ENCODE measurements at places on chromosomes 5 and 9.

GRCh38 chr5:1527533-1528205, 3.9 kb upstream of the LPCAT1 start:
- no peak overlapping the region for H3K27ac ChIP-seq
- no peak for DNase-seq
- peaks cover 2% of the 10 kb centered on the region for H3K36me3 ChIP-seq
- no peak overlapping the region for H3K4me3 ChIP-seq
- peaks cover 31% of the 10 kb centered on the region for H3K27me3 ChIP-seq

DNA sequence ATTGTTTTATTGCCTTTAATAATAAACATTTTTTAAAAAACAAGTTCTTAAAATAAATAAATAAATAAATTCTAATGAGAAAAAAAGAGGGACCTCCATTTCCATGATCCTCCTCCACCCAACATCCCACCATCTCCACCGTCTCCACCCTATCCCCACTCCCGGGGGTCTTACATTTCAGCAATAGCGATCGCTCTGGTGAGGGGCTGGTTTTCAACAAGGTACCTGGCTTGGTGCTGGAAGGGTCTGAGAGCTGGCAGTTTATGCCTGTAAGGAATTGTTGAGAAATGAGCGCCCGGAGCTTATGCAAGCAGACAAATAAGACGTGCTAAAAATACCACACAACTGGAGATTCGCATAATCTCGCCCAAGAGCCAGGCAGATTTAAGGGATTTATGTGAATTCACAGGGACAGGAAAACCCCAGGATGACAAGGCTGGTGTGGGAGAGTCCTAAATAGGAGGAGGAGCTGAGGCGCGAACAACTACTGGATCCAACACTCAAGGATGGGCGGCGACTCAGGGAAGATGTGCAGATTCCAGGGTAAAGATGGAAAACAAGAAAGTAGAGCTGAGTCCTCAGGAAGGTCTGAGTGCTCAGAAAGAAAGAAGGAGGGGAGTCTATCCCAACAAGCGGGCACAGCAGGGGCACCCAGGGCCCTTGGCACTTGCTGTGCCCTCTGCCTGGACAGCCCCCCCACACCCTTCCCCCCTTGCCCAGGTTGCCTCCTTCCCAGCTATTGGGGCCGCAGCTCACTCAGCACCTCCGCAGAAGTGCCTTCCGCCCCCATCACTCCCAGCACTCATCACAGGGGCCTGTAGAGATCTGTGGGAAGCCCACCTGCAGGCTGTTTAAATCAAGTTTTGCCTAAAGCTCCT, 27.0 kb downstream of the TRIM14 start:
- no peak for DNase-seq
- peaks cover 62% of the 10 kb centered on the region for H3K36me3 ChIP-seq
- H3K4me1 ChIP-seq: peaks cover 25% of the 10 kb centered on the region
- no peak overlapping the region for H3K4me3 ChIP-seq
- peak overlapping the region; percentile 54 for H3K27ac ChIP-seq

- no peak for DNase-seq
- no peak overlapping the region for H3K27ac ChIP-seq
- peaks cover 12% of the 10 kb centered on the region for H3K27me3 ChIP-seq
- H3K4me3 ChIP-seq: no peak overlapping the region
Observed at GRCh38 chr5:535846-536698, 11.8 kb upstream of the SLC9A3 start.

GRCh38 chr5:65084795-65085515, 316.2 kb downstream of the CWC27 start:
- H3K4me1 ChIP-seq: no peaks in the 10 kb centered on the region
- peaks cover 5% of the 10 kb centered on the region for H3K27me3 ChIP-seq
- H3K36me3 ChIP-seq: no peaks in the 10 kb centered on the region
- no peak for DNase-seq
- H3K4me3 ChIP-seq: no peak overlapping the region

DNA sequence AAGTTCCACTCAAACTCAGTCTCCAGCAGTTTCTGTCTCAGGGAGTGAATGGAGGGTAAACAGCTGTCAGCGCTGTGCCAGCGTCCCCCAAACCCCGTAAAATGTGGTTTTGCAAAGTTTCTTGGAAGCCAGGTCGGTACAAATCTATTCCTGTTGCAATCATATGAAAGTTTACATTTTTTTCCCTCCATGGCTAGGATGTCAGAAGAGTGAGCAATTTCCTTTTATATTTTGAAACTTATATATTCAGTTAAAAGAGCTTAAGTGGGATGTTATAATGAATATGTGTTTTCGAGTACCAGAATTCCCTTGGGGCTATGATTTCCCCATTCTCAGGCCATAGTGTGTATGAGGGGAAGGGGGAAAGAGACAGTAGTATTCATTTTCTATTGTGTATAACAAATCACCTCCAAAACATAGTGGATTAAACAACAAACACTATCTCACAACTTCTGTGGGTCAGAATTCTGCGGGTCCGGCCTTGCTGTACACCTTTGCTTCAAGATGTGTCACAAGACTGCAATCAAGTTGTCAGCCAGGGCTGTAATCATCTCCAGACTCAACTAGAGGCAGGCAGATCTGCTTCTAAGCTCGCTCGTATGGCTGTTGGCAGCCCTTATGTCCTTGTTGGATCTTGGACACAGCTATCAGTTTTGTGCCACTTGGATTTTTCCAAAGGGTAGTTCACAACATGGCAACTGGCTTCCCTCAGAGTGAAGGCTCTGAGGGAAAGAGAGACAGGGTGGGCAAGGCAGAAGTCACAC, 107.4 kb downstream of the SNX18 start:
- peaks cover 9% of the 10 kb centered on the region for H3K4me1 ChIP-seq
- H3K36me3 ChIP-seq: no peaks in the 10 kb centered on the region
- no peak for DNase-seq

GRCh38 chr5:134131165-134131564, 16.7 kb downstream of the TCF7 start:
- peaks cover 58% of the 10 kb centered on the region for H3K36me3 ChIP-seq
- no peak for DNase-seq
- no peak overlapping the region for H3K4me3 ChIP-seq
- peaks cover 16% of the 10 kb centered on the region for H3K27me3 ChIP-seq

- no peak overlapping the region for H3K27ac ChIP-seq
- H3K4me1 ChIP-seq: no peaks in the 10 kb centered on the region
- no peak overlapping the region for H3K4me3 ChIP-seq
- peaks cover 8% of the 10 kb centered on the region for H3K27me3 ChIP-seq
Observed at GRCh38 chr5:75265731-75266130, 29.1 kb upstream of the ANKRD31 start.

GRCh38 chr5:69048230-69048629, 45.6 kb upstream of the SLC30A5 start:
- peaks cover 11% of the 10 kb centered on the region for H3K27me3 ChIP-seq
- DNase-seq: no peak
- H3K27ac ChIP-seq: no peak overlapping the region
- peaks cover 12% of the 10 kb centered on the region for H3K4me1 ChIP-seq

GRCh38 chr5:110338341-110339083, 388.0 kb downstream of the TMEM232 start:
- H3K27ac ChIP-seq: no peak overlapping the region
- H3K27me3 ChIP-seq: no peaks in the 10 kb centered on the region
- H3K36me3 ChIP-seq: no peaks in the 10 kb centered on the region
- no peaks in the 10 kb centered on the region for H3K4me1 ChIP-seq
- no peak overlapping the region for H3K4me3 ChIP-seq
- no peak for DNase-seq

DNA sequence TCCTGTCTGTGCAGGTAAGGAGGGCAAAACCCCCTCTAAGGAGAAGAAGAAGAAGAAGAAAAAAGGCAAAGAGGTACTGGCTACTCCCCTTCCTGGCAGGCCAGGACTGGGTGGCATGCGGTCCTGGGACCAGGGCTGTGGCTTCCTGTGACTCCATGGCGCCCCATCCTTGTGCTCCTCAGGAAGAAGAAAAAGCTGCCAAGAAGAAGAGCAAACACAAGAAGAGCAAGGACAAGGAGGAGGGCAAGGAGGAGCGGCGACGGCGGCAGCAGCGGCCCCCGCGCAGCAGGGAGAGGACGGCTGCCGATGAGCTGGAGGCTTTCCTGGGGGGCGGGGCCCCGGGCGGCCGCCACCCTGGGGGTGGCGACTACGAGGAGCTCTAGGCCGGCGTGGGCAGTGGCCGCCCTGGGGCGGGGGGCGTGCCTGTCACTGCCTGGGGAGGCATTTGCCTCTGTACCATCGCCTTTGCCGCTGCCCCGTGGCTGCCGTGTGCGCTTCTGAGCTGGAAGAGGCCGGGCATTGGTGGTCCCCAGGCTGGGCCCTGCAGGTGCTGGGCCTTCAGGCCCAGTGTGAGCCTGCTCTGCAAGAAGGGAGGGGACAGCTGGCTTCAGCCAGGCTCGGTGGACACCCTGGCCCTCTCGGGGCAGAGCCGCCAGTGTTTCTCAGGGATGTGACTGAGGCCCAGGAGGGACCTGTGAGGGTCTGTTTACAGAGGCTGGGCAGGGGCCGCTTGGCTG, 2.0 kb upstream of the AJM1 start:
- H3K36me3 ChIP-seq: peaks cover 11% of the 10 kb centered on the region
- no peak overlapping the region for H3K4me3 ChIP-seq
- DNase-seq: no peak
- no peak overlapping the region for H3K27ac ChIP-seq

DNA sequence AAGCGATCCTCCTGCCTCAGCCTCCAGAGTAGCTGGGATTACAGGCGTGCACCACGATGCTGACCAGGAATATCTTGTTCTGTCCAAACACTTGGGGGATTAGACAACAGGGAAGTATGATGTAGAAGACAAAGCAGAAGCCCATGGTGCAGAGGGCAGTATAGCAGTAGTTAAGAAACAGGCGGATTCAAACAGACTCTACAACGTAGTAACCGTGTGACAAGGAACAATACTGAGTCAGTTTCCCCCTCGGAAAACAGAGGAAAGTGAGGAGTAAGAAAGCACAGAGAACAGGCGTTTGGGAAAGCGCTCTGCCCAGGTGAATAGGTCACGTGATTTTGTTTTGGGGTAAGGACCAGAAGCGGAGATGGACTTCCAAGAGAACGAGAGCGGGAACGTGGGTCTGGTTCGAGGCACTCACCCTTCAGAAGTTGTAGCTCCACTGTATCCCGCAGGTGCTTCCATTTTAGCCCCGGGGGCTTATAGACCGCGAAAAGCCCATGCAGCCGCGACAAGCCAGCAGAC, 306 bp downstream of the TRUB2 start:
- peak overlapping the region; percentile 99 for H3K27ac ChIP-seq
- no peak for DNase-seq
- H3K36me3 ChIP-seq: peaks cover 23% of the 10 kb centered on the region

DNA sequence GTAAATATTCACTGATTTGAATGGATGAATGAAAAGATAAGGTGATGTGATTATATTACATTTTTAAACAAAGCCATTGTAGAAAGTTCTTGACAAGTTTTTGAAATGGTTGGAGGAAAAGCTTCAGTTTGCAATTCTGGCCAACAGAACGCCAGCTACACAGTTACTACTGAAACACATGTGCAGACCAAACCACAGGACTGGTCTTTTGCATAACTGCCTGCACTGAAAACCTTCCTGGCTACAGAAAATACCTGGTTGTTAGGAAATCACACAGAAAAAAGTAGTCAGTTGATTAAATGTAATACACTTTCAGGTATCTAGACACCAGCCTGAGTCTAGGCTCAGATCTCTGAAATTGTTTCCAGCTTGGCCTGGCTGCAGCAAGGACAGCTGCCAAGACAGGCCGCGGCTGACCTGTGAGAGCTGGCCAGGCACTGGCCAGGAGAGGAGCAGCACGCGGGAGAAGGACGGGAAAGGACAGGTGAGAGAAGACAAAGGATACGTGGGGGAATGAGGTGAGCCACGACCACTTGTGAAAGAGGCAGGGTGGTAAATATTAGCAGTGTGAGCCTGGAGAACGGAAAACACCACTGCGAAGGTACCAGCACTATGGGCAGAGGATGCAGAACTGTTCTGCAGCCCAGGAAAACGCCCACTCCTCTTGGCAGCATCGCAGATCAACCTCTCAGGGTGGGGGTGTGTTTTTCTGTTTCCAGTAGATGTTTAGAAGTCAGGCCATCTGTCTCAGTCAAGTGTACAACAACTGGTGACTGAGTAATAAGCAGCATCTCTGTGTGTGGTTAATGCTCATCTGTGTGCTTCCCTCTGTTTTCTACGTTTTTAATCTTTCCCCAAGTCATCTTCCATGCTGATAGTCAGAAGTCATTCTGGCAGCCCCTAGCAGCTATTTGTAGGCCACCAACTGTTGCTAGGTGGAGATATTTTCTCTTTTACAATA, 137.4 kb downstream of the SCAMP1 start:
- H3K4me3 ChIP-seq: no peak overlapping the region
- no peaks in the 10 kb centered on the region for H3K36me3 ChIP-seq

GRCh38 chr5:176941951-176942350, 42.8 kb upstream of the HK3 start:
- no peak overlapping the region for H3K4me3 ChIP-seq
- H3K4me1 ChIP-seq: peaks cover 3% of the 10 kb centered on the region
- peaks cover 69% of the 10 kb centered on the region for H3K36me3 ChIP-seq
- no peaks in the 10 kb centered on the region for H3K27me3 ChIP-seq

GRCh38 chr5:72892846-72893245, 63.0 kb upstream of the FCHO2 start:
- peaks cover 72% of the 10 kb centered on the region for H3K36me3 ChIP-seq
- H3K4me3 ChIP-seq: no peak overlapping the region
- no peak for DNase-seq
- peaks cover 12% of the 10 kb centered on the region for H3K4me1 ChIP-seq

GRCh38 chr5:76473661-76474060, 70.6 kb downstream of the IQGAP2 start:
- H3K4me1 ChIP-seq: peaks cover 48% of the 10 kb centered on the region
- peak overlapping the region; percentile 30 for H3K4me3 ChIP-seq
- peaks cover 27% of the 10 kb centered on the region for H3K36me3 ChIP-seq
- DNase-seq: peak; percentile 49
- H3K27ac ChIP-seq: peak overlapping the region; percentile 80
- no peaks in the 10 kb centered on the region for H3K27me3 ChIP-seq

GRCh38 chr9:116860509-116861120, 173.5 kb downstream of the TRIM32 start:
- no peak for DNase-seq
- H3K4me1 ChIP-seq: no peaks in the 10 kb centered on the region
- H3K36me3 ChIP-seq: no peaks in the 10 kb centered on the region
- no peaks in the 10 kb centered on the region for H3K27me3 ChIP-seq

- no peak overlapping the region for H3K4me3 ChIP-seq
- no peak overlapping the region for H3K27ac ChIP-seq
- H3K36me3 ChIP-seq: no peaks in the 10 kb centered on the region
- DNase-seq: no peak
- peaks cover 5% of the 10 kb centered on the region for H3K4me1 ChIP-seq
Observed at GRCh38 chr9:105502276-105502675, 54.4 kb downstream of the FSD1L start.

- H3K4me3 ChIP-seq: no peak overlapping the region
- DNase-seq: no peak
- no peak overlapping the region for H3K27ac ChIP-seq
- no peaks in the 10 kb centered on the region for H3K27me3 ChIP-seq
- H3K4me1 ChIP-seq: no peaks in the 10 kb centered on the region
- peaks cover 15% of the 10 kb centered on the region for H3K36me3 ChIP-seq
Observed at GRCh38 chr9:136377341-136378169, 4.1 kb upstream of the CARD9 start.

All from activated T-helper 2 cell treated with anti-CD3 and anti-CD28 coated beads, Interferon-gamma antibody, Interleukin-2, Interleukin-4, amounts not matched to agents 10 μg/mL and 5 μg/mL and 100 μg/mL, durations not matched to agents 14 hours and 24 hours and 36 hours (primary cell).